ENCODE measurements at places on chromosomes 7 and 10.

DNA sequence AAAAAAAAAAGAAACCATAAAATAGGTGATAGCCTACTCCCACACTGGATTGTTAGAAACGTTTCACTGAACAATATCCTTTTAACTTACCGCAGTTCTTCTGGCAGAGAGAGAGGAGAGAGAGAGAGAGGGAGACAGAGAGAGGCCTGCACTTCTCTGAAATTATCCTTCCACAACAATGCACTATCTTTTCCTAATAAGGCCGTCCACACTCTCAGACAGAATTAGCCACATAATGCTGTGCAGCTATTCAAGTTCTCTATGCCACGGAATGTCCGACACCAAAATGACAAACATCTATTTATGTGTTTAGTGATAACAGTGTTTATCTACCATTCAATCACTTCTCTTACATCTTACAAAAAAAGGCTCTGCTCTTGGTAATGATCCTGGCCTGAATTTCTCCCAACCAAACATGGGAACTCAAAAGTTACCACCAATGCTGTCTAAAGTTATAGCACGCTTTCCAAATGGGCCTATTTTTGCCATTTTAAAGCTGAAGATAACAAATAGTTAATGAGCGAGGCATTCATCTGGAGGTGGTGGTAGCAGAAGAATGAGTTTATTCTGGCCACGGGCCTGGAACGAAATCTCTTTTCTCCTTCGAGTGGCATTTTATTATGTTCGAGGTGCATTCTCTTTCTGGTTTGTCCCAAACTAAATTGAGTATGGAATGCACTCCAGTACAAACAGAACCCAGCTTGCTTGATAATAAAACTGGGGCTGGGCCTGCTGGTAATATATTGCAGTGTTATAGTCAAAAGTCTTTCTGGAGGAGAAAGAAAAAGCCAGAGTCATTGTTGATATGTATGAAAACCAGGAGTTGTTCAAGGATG, 160.2 kb upstream of the SVIL start:
- DNase-seq, result no peak

GRCh38 chr7:142442396-142442795, 184.5 kb upstream of the PRSS58 start:
- DNase-seq, result no peak

DNA sequence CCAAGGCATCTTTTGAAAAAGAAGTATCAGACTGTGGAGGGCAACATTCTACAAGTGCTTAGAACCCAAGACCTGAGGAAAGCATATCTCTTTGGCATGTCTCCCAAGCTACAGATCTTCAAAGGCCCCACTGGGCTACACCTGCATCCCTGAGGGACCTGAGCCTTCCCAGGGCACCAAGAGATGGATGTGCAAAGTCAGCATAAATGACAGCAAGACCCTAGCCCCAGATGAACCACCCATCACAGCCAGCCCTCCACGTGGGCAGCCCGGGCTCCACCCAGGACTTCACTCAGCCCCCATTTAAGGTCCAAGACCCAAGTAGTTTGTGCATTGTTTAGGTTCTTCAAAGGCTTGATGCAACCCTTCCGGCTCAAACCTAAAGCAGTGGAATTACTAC, 123.5 kb downstream of the SFMBT2 start:
- DNase-seq, result no peak

DNA sequence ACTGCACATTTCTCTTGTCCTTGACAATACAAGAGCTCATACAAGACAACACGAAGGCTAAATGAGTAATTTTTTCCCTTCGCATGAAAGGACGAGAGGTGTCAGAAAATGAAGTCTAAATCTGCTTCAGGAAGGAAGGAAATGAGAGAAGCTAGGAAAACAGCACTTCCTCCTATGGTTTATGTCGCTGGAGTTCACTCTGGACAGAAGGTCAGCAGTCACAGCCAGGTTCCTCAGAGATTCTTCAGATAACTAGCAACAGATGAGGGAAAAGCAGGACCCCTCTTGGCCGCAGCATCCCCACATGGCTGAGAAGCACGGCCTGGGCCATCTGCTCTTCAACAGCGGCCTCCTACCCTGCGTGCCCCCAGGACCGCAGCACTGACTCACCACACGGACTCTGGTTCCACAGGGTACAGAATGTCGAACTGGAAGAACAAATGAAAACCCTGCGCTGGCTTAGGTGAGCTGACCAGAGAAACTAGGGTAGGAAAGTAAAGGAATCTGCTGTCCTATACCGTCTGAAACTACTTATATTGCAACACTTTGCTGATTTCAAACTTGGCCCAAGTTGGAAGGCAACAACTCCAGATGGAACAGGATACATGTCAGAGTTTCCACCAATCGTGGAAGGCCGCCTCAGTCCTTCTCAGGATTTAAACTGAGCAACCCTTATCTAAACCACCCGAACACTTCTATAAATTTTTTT, 26.3 kb downstream of the DNMBP start:
- no peak for DNase-seq

GRCh38 chr10:69818676-69819239, 17.1 kb downstream of the COL13A1 start:
- no peak for DNase-seq

- DNase-seq, result no peak
Measured at GRCh38 chr7:139153832-139154231, 44.3 kb upstream of the ZC3HAV1 start.

- DNase-seq, result no peak
Measured at GRCh38 chr10:110044681-110045080, 36.9 kb downstream of the ADD3 start.

GRCh38 chr7:127375631-127376030, 16.9 kb downstream of the ZNF800 start:
- no peak for DNase-seq

- no peak for DNase-seq
Measured at GRCh38 chr10:76415554-76415953, 984.1 kb downstream of the LRMDA start.

- DNase-seq, result peak; percentile 95
Measured at GRCh38 chr10:8050556-8051108, 3.9 kb upstream of the GATA3 start.
